ENCODE measurements at places on chromosomes 5 and 9.

GRCh38 chr9:21527579-21527978 lies 45.5 kb upstream of the IFNE start:
- no peak for DNase-seq

GRCh38 chr5:159186319-159186718 lies 23.0 kb downstream of the RNF145 start:
- no peak for DNase-seq

DNA sequence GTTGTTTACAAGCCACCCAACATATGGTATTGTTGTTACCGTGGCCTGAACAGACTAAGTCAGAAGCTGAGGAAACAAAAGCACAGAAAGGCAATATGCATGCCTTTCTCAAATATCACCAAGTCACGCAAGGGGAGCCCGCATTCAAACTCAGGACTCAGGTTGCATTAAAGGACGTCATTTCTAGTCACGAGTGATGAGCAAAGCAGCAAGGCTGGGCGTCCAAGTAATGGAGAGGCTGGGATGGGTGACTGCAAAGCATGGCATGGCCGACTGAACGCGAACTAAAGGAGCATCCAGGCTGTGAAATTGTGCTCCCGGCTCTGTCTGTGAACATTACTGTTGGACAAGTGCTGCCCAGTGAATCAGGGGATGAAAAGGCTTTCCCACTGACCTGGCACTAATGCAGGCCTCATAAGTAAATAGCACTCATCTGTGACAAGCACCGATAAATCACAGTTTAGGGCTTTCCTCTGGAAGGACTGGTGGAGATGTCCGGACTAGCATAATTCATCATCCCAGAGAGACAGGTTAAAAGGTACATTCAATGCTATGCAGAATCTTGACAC lies 202.8 kb downstream of the SPOCK1 start:
- DNase-seq = no peak

- DNase-seq = no peak
Observed at GRCh38 chr5:37197340-37198050, 51.7 kb downstream of the CPLANE1 start.

DNA sequence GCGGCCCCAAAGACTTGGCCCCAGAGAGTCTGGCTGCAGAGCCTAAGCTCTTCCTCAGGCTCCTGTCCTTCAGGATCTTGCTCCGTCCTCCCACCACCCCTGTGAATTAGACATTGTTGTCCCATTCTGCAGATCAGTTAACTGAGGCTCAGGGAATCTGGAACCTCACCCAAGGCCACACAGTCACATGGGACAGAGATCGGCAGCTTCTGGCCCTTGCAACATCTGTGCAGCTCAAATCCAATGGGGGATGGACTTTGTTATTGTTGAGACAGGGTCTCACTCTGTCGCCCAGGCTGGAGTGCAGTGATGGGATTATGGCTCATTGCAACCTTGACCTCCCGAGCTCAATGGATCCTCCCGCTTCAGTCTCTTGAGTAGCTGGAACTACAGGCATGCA lies 23.9 kb upstream of the LAMC3 start:
- DNase-seq = no peak

GRCh38 chr5:2254880-2255750 lies 372.4 kb upstream of the IRX4 start:
- DNase-seq = no peak

- DNase-seq = no peak
Observed at GRCh38 chr9:98249771-98250170, 5.7 kb downstream of the TBC1D2 start.

DNA sequence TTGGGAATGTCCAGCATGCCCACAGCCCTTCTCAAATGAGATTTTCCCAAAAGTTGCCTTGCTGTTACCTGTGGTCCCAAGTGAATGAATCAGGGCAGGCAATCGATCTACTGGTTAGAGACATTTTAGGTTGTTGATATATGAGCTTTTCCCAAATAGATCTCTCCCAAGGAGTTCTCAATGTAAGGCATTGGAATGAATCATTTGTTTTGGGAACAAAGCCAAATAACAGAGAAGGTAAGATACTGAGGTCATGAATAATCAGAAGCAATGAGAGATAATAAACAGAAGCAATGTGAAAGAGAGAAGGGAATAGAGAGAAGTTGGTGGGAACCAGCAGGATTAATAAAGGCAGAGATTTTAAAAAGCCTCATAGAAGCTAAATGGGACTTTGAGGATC lies 93.6 kb upstream of the FER start:
- no peak for DNase-seq

GRCh38 chr5:174401793-174402192 lies 322.6 kb upstream of the MSX2 start:
- no peak for DNase-seq

- DNase-seq = no peak
Observed at GRCh38 chr5:112570708-112571444, 151.8 kb upstream of the EPB41L4A start.

GRCh38 chr9:105921057-105921726 lies 226.9 kb downstream of the TMEM38B start:
- DNase-seq = no peak

- no peak for DNase-seq
Observed at GRCh38 chr5:40754381-40755092, 1.2 kb downstream of the TTC33 start.

DNA sequence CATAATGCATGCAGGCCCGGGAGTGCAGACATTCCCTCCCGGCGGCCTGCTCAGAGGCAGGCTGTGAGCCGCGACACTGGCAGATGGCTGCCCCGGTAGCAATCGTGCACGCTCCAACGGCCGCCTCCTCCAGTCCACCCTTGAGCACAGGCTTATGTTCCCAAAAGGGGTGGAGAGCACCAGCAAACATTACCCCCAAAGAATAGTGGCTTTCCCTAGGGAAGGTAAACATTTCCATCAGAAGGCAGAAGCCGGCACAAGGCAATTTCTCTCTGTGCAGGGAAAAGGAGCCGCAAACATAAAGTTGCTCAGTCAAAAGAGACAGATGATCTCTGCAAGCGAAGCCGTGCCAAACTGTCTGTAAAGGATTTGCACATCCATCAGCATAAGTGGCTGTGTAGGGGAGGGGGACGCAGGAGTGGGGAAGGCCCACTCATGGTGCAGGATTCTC lies 92.5 kb downstream of the SIL1 start:
- DNase-seq = no peak

- no peak for DNase-seq
Observed at GRCh38 chr9:137007108-137007815, 10.9 kb upstream of the CLIC3 start.

GRCh38 chr5:151799407-151799806 lies 27.7 kb downstream of the G3BP1 start:
- no peak for DNase-seq

- no peak for DNase-seq
Observed at GRCh38 chr5:81187885-81188284, 45.2 kb upstream of the CKMT2 start.

Measured in activated B cell treated with CpG ODN at 0.5 μM for 24 hours (primary cell).